GM23338 (cell line): ENCODE measurements at places on chromosomes 4 and X.

DNA sequence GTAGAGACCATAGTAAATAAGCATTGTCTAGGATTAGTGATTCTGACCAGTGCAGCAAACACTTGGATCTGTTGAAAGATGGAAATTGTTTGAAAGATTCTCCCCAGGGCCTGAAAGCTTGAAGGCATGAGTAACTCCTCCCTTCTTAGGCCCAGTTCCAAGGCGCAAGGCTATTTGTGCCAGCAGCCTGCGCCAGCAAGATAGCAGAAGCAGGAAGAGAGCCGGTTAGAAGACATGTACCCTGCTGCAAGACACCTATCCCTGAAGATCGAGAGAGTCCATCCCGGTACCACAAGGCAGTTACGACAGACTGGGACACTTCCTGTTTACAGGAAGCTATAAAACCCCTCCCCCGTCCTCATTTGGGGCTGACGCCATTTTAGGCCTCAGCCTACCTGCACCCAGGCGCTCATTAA, 72.4 kb upstream of the JADE1 start:
- DNase-seq = peak; percentile 69

- DNase-seq = no peak
Observed at GRCh38 chr4:142379277-142380051, 466.6 kb downstream of the INPP4B start.

- no peak for DNase-seq
Observed at GRCh38 chr4:79492148-79492547, 84.1 kb upstream of the GK2 start.

DNA sequence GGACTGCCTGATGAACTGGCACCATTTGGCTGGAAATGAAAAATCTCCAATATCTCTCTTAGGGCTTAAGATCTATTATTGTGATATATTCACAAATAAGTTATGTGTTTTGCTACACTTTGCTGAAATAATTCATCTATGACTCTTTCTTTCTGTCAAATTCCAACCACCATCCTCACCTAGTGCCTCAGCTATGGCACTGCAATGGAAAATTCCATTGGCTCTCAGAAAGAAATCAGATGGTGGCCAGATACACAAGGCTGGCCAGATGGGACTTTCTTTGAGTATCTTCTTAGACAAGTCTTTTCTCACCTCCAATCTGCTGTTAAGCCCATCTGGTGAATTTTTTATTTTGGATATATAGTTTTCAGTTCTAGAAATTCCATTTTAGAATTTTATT, 28.0 kb downstream of the NAT8L start:
- DNase-seq = peak; percentile 43

DNA sequence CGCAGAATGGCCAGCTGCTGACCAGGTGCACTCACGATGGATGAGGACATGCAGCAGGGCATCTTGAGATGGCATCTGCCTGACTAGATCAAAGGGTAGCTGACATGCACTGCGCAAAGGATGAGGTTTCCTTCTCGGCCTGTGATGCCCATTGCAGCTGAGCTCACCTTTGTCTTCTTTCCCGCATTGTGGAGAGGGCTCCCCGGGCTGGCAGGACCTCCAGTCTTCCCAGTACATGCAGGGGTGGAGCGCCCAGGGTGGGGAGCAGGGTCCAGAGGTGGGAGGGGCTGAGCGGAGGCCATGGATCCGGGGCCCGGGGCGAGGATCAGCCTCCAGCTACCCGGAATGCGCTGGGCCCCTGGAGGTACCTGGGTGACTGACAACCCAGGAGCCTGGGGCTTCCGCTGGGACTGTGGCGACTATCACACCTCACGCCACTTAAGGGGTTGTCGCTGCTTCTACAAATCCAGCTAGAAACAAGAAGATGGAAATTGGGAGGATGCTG, 12.0 kb downstream of the TREX2 start:
- no peak for DNase-seq

GRCh38 chrX:17038681-17039161, 92.3 kb downstream of the REPS2 start:
- DNase-seq = no peak

- DNase-seq = no peak
Observed at GRCh38 chr4:107631560-107631959, 88.5 kb downstream of the PAPSS1 start.

- no peak for DNase-seq
Observed at GRCh38 chr4:154467886-154468285, 23.7 kb downstream of the DCHS2 start.

DNA sequence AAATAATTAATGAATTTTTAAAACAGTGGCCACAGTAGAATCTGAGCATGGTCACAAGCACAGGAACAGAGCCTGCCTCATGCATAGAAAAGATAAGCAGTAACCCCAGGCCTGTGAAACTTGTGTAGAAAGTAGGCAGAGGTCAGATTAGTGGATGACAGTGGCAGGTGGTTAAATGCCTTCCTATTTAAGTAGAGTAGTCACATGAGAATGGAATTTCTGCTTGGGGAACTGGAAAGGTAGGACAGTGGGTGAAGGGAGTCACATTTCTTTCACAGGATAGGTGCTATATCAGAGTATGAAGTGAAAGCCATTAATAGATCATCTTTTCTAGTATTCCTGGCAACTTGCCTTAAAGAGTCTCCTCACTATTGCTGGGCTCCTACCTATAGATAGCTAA, 34.9 kb upstream of the ASB12 start:
- peak; percentile 1 for DNase-seq

- no peak for DNase-seq
Observed at GRCh38 chr4:57051095-57051494, 59.1 kb downstream of the IGFBP7 start.

DNA sequence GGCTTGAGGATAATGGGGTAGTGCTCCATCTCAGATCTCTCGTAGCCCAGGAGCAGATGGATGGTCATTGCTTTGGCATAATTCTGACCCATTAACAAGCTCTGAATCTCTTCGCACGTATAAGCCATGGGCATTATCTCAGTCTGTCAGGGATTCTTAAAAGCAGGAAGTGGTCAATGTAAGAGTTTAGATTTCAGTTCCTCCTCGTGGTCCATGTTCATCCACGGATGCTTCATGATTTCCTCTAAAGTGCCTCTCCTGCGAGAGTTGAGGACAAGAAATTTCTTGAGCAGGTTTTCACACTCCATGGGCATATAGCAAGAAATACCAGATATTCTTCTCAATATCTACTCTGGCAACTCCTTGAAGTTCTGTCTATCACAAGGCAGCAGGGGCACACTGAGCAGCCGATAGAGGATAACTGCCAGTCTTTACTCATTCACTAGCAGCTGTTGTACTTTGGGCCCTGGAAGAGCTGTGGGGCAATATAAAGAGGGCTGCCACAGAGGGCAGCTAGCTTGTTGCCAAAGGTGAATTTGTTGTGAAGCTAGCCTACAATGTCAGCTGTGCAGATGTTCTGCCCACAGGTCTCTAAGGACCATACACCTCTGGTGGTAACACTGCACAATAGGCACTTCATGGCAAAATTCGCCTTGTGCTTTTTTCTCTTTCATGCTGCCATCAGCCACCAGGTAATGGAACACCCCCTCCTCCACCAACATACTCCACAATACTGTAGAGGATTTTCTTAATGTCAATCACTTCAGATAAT, 52.0 kb upstream of the WDR17 start:
- DNase-seq = no peak

GRCh38 chrX:72713130-72713529, 976 bp downstream of the PHKA1 start:
- DNase-seq = no peak

DNA sequence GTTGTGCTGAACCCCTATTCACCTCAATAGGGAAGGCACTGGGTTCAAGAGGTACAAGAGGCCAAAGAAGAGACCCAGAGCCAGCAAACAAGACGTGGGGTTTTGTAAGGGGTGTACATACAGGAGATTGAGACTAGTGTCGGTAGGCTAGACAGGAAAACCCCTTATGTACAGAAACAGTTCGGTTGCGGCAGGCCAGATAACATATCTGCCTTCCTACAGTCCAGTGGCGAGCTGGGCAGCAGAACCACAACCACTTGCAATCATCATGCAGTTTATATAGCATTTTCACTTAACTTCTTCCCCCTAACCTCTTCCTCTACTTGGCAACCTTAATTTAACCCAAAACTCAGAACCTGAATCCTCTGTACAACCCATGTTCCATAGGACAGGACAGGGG, 422.2 kb downstream of the PDHA2 start:
- DNase-seq = no peak

DNA sequence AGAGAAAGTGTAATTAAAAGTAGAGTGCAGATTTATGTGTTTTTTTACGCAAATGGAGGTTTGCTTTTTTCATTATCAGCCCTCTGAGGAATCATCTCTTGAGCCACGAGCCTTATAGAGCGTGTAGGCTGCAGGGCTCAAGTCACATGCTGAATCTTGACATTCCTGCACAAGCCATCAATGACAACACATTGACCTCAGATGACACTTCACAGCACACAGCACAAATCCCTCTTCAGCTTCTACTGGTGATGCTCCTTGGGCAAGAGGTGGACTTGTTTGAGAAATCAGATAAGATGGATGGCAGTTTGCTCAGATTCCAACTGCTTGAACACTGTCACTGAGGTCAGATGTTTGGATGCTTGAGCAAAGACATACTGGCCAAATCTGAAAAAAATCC, 250.6 kb downstream of the SNCA start:
- DNase-seq = peak; percentile 3

DNA sequence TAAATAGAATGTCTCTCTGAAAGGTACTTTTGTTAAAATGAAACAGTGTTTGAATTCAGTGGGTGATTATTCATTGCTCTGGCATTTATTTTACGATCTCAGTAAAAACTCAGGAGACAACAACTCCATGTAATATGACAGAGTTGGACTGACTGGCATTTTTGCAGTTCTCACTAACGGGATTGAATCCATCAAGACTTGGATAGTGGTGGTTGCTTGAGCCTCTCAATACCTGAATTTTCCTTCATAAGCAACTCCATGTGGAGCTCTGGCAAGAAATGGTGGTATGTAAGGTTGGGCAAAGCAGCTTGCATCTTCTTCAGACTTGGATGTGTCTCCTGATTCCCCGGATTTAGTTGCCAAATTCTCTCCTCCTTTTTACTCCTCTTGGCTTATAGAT, 72.7 kb downstream of the FRMPD4 start:
- DNase-seq = no peak

DNA sequence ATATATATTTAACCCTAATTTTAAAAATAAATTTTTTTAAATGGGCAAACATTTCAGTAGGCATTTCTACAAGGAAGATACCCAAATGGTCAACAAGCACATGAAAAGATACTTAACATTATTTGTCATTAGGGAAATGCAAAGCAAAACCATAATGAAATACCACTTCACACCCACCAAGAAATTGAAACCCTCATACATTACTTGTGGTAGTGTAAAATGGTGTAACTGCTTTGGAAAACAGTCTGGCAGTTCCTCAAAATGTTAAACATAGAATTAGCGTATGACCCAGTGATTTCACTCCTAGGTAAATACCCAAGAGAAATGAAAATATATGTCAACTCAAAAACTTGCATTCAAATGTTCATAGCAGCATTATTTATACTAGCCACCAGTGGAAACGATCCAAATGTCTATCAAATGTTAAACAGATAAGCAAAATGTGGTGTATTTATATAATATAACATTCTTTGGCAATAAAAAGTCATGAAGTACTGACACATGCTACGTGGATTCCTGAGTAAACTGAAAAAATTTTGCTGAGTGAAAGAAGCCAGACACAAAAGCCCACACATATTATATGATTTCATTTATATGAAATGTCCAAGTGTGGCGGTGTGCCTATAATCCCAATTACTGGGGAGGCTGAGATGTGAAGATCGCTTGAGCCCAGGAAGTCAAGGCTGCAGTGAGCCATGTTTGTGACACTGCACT, 16.6 kb downstream of the TRIM2 start:
- no peak for DNase-seq

DNA sequence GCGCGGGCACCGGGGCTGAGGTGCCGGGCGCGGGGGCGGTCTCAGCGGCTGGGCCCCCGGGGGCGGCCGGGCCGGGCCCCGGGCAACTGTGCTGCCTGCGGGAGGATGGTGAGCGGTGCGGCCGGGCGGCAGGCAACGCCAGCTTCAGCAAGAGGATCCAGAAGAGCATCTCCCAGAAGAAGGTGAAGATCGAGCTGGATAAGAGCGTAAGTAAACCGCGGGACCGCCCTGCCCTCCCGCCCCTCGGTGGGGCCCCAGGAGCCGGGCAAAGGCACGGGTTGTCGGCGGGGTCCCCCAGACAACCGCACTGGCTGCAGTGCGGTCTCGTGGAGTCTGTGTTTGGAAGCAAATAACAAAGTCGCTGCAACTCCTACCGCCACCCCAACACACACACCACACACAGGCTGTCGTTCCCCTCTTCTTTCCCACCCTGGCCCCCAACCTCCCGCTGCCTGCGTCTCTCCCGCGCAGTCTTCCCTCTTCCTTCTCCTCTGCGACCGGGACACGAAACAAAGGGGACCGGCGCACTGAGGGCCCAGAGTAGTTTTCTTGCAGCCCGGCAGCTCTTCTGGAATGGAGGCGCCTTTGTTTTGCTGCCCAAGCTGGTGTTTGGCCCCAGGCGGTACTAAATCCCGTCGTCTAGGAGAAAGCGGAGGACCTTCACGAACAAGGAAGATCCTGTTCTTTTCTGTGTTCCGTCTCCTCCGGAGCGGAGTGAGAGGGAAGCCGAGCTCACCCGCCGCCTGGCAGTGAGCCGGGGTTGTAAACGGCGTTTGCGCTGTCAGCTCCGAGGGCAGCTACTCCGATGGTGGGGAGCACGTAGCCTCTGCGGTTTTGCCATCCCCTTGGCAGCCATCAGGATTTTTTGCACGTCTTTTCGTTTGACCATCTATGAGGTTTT, 788 bp downstream of the SAP30 start:
- peak; percentile 69 for DNase-seq

GRCh38 chr4:74062953-74063352, 24.5 kb upstream of the CXCL3 start:
- DNase-seq = no peak

- DNase-seq = no peak
Observed at GRCh38 chr4:99078931-99079624, 9.5 kb downstream of the ADH5 start.

- DNase-seq = no peak
Observed at GRCh38 chr4:15239866-15240265, 188.0 kb upstream of the C1QTNF7 start.

DNA sequence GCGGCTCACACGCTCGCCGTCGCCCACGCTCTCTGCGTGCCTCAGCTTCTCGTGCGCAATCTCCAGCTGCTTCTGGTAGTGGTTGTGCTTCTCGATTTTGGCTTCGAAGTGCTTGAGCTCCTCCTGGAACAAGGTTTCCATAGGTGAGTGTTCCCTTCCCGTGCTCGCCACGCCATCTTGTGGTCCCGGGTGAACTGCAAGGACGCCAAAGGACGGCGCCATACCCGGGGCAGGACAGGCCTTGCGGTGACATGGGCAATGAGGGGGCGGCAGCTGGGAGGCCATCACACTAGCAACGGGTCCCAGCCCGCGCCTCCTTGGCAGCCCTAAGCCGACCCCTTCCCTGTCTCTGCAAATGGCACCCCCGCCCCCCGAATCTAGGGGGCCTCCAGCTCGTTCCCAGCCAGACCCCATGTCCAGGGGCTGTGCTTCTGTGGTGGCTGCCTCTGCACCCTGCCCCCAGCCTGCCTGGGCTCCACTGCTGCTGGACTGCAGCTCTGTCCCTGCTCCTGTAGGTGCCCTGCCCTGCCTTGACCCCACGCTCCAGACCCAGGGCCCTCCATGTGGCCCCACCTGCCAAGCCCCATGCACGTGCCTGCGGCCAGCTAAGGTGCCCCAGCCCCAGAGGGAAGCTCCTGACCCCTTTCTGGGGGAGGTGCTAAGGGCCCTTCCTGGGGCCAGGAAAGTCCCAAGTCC, 17.3 kb downstream of the LRPAP1 start:
- peak; percentile 64 for DNase-seq

GRCh38 chr4:105976915-105977314, 81.6 kb downstream of the NPNT start:
- DNase-seq = no peak

- no peak for DNase-seq
Observed at GRCh38 chr4:40601641-40602040, 28.0 kb downstream of the RBM47 start.

GRCh38 chrX:110280954-110281353, 36.9 kb downstream of the AMMECR1 start:
- DNase-seq = no peak
